ENCODE measurements at places on chromosomes 5 and 9.

DNA sequence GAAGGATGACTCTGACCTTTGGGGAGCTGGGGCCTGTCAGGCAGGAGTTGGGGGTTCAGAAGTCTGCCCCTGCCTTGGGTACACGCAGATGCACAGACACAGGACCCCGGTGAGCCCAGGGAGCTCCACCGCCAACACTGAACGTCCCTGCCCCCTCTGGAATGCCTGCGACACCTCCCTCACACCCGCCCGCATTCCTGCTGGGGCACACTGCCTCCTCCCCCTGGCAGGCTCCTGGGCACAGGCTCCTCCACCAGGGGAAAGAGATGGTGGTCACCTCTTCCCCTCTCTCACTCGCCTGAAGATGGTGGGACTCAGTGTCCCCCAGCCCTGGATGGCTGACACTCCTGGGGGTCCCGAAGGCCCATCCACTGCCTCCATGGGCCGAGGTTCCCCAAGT is 12.0 kb downstream of the CRB2 start:
- DNase-seq: no peak

- peak; percentile 41 for DNase-seq
These were observed 78.6 kb downstream of the AMBP start for GRCh38 chr9:113999256-114000062.

DNA sequence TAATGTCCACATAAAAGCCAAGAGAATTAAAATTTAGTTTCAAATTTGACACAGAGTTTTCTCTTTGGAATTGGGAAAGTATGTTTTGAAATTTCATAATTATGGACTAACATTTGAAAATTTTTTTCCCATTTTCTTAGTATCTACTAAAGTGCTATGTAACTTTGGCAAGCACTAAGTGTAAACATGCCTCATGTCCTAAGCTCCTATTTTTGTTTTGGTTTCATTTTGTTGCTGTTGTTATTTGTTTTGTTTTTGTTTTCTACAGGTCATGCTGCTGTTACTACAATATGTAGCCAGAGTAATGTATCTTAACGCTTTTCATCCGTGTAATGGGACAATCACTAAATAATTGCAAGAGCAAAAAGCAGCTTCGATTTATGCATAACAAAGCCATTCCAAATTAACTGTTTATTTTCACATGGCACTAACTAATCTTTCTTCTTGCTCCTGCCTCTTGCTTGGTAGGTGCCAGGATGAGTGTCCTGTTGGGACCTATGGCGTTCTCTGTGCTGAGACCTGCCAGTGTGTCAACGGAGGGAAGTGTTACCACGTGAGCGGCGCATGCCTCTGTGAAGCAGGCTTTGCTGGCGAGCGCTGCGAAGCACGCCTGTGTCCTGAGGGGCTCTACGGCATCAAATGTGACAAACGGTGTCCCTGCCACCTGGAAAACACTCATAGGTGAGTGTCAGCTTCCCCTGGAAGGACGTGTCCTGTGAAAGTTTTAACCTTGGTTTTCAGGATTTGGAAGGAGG is 107.3 kb upstream of the PRRC1 start:
- no peak for DNase-seq

DNA sequence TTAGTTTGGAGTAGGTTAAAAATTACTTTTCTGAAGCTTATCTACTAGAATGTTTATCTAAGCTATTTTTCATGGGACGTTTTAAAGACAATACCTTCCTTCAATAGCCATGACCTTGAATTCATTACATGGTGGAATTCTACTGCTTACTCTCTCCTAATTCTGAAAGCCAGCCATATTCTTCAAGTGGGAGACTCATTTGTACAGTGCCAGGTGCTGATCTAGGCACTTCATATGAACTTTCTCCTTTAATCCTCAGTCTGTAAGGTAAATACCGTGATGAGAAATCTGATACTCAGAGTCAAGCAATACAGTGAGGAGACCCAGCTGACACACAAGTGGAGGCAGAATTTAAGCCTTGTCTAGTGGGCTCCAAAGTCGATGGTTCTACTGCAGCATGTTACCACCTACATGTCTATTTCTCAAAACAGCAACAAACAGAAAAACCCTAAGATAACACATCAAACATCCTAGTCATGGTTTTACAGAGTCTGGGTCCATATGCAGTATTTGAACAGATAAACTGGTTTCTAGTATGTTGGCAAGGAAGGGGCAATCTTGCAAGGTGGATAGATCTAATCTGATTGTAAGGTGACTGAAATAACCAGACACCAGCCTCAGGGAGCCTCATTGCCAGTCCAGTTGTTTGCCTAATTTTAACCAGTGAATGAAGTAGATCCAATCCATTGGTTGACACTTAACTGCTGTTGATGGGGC is 243.7 kb downstream of the PIK3R1 start:
- no peak for DNase-seq

DNA sequence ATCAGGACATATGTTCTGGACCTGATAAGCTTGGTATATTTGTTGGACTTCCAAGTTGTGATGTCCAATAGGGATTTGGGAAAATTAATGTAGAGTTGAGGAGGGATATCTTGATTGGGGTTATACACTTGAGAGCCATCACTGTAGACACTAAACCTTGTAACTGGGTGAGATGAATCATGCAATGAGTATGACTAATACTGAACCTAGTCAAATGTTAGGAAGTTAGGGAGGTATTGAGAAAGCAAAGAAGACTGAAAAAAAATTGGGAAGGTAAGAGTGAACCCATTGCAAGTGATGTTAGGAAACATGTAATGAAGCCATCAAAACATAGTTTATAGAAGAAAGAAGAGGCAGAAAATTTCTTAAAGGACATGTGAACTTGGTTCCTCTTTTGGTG is 668.4 kb upstream of the CDH9 start:
- DNase-seq: no peak
